ENCODE measurements at places on chromosomes 5 and 9.

DNA sequence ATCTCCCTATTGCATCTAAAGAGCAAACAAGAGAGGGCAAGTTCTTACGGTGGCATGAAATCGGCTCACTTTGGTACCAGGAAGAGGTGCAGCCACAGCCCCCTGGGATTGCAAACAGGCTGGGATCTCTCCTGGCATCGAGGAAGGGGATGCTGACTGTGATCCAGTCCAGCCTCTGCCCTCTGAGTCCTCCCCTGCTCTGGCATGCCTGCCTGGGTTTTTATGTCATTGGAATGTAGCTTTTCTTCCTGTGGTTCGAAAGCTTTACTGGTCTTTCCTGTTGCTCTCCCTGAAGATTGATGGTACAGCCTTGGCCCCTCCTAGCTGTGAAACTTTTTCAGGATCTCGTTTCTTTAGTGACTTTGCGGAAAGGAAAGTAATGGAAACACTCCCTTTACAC, 6.6 kb downstream of the SLC46A2 start:
- DNase-seq, result no peak

DNA sequence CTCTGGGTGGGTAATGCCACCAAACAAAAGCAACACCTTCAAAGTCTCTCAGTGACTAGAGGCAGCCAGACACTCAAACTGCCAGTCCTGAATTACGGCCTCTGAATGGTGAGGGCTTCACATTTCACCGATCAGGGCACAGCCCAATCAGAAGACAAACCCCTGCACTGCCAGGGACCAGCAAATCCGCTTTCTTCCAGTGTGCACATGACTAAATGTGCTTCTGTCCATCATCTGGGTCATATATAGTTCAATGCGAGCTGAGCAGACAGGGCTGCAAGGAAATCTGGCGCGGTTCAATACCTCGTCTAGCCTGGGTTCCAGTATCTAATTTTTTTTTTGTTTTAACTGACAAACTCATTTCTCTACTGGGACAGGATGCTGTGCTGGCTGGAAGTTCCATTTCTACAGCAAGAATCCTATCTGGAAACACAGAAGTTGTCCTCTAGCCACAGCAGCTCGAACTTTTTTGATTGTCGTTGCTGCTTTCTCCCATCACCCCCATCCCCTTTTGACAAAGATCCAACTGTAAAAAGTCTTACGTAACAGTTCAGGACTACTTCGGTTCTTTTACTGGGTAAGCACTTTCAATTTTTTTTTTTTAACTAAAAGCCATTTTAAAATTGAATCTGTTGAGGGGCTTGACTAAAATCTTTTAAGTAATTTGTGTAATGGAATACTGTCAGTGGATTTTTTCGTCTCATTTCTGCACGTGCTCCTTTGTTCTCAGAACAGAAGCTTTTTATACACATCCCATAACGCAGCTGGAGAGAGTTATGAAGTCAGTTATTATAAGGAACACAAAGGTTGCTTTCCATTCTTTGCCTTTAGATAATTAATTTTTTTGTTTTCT, 112.7 kb downstream of the NR6A1 start:
- DNase-seq, result no peak

GRCh38 chr5:51043745-51044144, 339.5 kb upstream of the ISL1 start:
- DNase-seq, result no peak

DNA sequence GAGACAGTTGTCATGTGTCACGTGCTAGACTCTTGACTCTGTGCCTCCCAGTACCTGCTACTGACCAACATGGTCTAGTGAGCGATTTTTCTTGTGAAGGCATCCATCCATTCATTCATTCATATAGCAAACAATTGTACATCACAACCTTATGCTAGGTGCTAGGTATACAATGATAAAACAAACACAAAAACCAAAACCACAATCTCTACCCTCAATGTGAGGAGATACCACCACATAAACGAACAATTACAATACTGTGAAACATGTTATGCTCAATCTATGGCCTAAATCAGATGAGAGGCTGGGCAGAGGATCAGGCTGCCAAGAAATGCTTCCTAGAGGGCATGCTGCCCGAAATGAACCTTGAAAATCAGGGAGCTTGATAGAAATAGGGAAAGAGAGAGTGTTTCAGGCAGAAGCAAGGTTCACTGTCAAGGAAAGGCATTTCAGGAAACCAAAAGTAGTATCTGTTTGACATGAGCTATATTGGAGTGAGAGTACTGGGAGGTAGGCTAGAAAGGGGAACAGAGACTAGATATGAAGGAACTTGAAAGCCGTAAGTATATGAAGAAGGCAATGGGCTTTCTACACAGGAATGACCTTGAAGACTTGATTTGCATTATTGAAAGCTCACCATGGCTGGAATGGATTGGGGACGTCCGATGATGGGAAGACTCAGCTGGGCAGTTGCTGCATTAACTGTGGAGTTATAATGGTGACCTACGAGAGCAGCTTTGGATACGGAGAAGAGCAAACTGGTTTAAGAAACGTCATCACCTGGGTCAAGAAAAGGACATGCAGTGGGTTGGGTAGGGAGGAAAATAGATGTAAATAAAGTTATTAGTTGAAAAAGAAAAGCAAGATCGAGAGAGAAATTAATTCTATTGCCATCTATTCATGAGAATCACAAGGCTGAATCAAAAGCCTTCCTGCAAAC, 90.1 kb downstream of the THBS4 start:
- DNase-seq, result no peak

- DNase-seq, result no peak
Observed at GRCh38 chr5:131952301-131952857, 6.9 kb upstream of the MEIKIN start.

DNA sequence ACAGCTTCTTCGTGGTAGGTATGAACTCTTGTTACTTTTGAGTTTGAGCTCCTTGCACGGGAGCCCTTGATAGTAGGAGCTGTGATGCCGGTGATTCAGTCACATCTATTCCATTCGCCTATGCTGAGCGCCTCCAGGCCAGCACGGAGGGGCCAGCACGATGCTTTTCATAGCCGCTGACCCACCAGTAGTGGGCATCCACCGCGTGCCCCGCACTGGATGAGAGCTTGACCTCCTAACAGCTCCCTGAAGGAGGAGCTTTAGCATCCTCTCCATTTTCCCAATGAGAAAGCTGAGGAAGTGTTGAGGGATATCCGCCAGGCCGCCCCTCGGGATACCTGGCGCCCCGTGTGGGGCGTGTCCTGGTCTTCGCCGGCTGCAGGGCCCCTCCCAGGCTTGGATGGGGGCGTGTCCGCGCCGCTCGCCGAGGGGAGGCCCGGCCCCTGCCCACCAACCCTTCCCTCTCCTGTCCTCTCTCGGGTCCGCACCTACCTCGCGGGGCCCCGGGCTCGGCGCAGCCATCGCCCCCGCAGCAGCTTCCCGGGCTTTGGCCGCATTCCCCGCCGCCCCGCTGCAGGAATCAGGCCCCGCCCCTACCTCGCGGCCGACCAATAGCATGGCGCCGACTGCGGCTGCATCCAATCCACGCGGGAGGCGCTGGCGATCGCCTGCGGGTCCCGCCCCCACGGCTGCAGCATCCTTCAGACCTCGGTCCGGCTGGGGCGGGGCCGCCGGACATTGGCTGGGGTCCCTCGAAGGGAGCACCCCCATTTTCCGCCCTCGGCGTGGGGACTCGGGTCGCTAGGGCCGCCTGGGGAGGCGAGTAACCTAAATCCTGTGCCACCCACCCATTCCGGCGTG, at the start of gene PIP5KL1:
TSS of gene PIP5KL1 (minus strand) at position 547 of the 861 bp plus-strand sequence. CDS start at position 522, 25 bp downstream.
- DNase-seq, result peak; percentile 40

- DNase-seq, result no peak
Observed at GRCh38 chr5:180127682-180128670, 56.4 kb upstream of the RNF130 start.

DNA sequence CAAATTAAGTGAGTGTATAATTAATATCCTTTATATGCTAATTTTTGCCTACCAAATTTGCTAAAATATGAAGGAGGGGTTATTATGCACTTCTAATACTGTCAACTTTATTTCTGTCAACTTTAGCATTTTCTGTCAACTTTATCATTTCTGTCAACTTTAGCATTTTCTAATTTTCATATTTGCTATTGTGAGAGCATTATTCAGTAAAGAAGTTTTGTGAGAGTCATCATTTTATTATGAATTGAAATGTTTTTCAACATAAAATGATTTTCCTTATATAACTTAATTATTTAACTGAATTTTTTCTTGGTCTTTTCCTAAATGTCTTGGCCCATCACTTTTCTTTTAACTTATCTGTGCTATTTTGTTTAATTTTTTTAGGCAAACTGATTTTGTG, 58.2 kb downstream of the FBXO4 start:
- DNase-seq, result no peak

- DNase-seq, result no peak
Observed at GRCh38 chr9:128340691-128341434, 536 bp downstream of the SLC27A4 start.

DNA sequence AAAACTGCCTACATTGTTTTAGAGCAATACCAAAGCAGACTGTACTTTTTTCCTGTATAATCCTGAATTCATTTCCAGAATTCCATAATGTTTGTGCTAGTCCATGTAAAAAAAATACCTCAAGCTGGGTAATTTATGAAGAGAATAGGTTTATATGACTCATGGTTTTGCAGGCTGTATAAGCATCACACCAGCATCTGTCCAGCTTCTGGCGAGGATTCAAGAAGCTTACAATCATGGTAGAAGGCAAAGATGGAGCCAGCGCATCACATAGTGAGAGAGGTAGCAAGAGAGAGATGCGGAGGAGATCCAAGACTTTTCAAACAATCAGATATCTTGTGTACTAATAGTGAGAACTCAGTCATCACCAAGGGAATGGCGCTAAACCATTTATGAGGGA, 280.3 kb upstream of the CDH9 start:
- DNase-seq, result no peak

DNA sequence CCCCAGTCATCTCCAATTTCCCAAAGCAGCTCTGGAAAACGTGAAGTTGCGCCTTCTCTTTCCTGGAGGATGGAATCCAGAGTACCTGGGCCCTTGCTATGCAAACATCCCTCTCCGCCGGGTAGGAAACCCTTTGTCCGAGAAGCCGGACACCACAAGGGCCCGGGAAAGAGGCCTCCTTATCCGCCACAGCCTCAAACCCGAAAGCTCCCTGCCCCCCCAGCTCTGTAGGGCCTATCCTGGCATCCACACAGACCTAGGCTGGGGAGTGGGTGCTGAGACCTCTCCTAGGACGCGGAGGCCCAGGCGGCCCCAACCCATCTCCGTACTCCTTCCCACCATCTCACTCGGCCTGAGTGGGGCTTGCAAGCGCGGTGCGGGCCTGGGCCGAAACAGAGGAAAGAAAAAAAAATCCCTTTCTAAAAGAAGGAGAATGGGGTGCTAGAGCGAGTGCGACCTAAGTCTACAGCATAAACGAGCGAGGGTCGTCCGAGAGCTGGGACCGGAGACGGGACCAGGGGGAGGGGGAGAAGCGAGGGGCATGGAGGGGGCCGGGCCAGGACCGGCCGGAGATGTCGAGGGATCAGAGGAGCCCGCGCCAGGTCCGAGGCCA, 624 bp downstream of the FBXW11 start:
- no peak for DNase-seq

DNA sequence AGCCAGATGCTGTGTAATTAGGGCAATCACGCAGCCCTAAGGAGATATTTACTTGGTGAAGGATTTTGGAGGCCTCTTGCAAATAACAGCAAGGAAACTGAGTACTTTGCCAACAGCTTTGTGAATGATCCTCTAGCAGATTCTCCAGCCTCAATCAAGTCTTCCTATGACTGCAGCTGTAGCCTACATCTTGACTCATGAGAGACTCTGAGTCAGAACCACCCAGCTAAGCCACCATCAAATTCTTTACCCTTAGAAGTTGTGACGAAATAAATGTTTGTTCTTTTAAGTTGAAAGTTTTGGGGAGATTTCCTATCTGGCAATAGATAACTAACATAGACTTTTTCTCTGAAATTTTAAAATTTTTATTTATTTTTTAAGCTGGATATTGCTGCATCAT, 237.6 kb upstream of the CCNH start:
- DNase-seq, result no peak

Data from stimulated activated CD8-positive, alpha-beta memory T cell treated with anti-CD3 and anti-CD28 coated beads, Interleukin-4, amount 100 ng/mL, for 4 hours (primary cell).